Cortex of kidney (tissue), 1 donor: ENCODE measurements at places on chromosomes 13 and 19.

- DNase-seq, result no peak
These were observed 18.5 kb downstream of the PTPRS start for GRCh38 chr19:5321851-5322681.

GRCh38 chr13:51600703-51601102, 16.4 kb downstream of the WDFY2 start:
- DNase-seq, result no peak

- no peak for DNase-seq
These were observed 107.4 kb downstream of the DNAJC3 start for GRCh38 chr13:95784161-95784899.

GRCh38 chr13:32298695-32299094, 16.5 kb downstream of the ZAR1L start:
- DNase-seq, result no peak

DNA sequence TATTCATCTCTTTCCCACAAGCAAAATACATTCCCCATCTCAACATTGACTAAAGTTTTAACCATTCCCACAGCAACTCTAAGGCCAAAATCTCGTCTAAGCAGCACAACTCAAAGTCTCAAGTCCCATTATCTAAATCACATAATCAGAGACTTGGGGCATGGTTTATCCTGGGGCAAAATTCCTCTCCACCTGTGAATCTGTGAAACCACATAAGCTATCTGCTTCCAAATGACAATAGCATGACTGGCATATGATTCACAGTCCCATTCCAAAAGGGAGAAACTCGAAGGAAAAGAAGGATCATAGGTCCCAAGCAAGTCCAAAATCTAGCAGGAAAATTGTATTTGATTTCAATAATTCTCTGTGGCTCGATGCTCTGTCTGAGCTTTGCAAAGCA, 73.0 kb downstream of the ANKRD10 start:
- DNase-seq, result no peak

GRCh38 chr19:40056505-40056904, 474 bp upstream of the ZNF780B start:
- DNase-seq, result no peak

DNA sequence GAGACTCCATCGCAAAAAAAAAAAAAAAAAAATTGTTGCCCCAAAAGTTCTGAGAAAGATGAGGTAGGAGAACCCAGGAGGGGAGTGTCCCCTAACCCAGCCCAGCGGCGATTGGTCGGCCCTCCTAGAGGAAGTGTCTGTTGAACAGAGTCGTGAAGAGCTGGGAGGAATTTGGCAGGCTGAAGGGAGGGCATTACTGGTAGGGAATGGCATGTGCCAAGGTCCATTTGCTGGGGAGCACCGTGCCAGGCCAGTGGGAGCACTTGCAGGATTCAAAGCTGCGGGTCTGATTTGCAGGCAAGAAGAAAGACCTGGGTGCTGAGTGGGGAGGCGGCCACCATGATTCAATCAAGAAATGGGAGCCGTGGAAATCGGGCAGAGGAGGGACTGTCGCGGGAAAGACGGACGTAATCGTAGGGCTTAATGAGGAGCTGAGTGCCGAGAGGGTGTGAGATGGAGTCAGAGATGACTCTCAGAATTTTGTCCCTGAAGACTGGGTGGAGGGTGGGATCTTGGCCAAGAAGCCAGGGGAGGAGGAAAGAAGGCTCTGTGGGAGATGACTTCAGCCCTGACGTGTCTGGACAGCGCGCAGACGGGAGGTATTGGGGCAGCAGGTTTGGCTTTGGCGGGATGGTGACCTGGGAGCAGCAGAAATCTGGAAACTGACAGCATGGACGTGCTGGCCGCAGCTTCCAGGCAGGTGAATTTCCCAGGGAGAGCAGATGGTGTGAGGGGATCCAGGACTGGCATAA, 15.4 kb downstream of the CERS4 start:
- DNase-seq, result no peak

DNA sequence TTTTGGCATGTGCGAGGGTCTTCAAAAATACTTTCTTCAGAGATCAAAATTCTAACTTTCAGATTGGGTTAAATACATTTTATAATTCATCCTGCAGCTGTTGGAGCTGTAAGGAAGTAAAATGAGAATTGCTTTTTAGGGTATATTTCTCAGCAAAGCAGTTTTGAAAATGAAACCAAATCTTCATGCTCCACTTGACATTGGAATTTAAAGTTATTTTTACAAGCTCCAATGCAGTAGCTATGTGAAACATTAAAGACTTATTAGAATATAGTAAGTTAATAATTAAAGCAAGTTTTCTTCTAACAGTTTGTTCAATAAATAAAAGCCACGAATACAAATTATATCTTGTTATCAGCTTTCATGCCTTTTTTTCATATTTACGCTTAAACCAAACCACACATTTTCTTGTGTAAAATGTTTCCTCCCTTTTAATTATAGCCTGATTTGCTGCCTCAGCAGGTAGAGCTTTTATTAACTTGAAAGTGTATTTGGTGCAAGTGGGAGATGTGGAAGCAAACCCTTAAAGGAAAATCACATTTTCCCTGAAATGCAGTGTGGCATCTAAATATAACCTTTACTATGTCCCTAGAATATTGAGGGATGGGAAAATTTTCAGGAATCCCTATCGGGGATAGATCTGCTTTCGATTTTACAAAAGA, 12.4 kb upstream of the MICU2 start:
- no peak for DNase-seq

- no peak for DNase-seq
These were observed 178.4 kb downstream of the MYO16 start for GRCh38 chr13:108807841-108808240.

GRCh38 chr13:35500144-35500543, 23.7 kb upstream of the MAB21L1 start:
- DNase-seq, result no peak

GRCh38 chr13:32031815-32032370, 319 bp downstream of the FRY start:
- no peak for DNase-seq

DNA sequence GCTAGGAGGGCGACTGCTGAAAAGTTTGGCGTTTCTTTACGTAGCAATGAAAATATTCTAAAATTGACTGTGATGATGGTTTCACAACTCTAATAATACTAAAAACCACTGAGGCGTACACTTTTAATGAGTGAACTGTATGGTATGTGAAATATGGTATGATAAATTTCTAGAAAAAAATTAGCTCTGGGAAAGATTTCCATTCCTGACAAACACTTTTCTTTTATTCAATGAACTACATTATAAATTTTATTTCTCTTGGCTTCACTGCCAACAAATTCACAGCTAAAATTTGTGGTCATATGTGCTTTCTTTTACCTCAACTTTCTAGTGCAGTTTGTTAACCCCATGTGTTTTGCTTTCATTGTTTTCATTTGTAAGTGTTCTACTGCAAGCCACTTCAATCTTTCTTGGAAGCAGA, 11.1 kb downstream of the ZC3H13 start:
- DNase-seq, result no peak

DNA sequence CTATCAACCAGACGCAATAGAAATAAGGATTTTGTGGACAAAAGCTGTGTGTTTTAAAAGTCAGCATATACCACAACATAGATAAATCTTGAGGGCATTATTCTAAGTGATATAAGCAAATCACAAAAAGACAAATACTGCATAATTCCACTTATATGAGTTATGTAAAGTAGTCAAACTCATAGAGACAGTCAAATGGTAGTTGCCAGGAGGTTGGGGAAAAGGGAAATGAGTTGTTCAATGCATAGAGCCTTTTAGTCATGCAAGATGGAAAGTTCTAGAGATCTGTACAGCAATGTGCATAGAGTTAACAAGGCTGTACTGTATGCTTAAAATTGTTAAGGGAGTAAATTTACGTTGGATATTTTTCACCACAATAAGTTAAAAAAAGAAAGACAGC, 244.7 kb downstream of the DCT start:
- no peak for DNase-seq

GRCh38 chr13:46181840-46182490, at the start of gene LCP1:
LCP1 (minus strand) TSS chr13:46182177; CDS start chr13:46159662, 22,515 bp downstream.
- no peak for DNase-seq

- DNase-seq, result no peak
These were observed 33.4 kb downstream of the MBNL2 start for GRCh38 chr13:97255515-97256021.

- DNase-seq, result no peak
These were observed 56.7 kb downstream of the GNG7 start for GRCh38 chr19:2645826-2646225.

GRCh38 chr19:42200116-42200715, 17.3 kb downstream of the DEDD2 start:
- no peak for DNase-seq
